ENCODE measurements at places on chromosomes 11 and 22. TPM values are rescaled to one million over a fixed set of nuclear protein-coding genes. Genes with fewer than 3 reads are reported as not detected.

SPI1 gene
- total RNA-seq = not detected

ARHGAP8 gene
- 28.2 TPM for total RNA-seq

LYVE1 gene
- not detected for total RNA-seq

OR51A2 gene
- total RNA-seq = not detected

LINC01488 gene
- not detected for total RNA-seq

OR51E2 gene
- total RNA-seq = under 0.01 TPM

APLNR gene
- total RNA-seq = not detected

EXPH5 gene
- total RNA-seq = 11.7 TPM

OR52H1 gene
- 0.21 TPM for total RNA-seq

KCTD14 gene
- total RNA-seq = 6.0 TPM

APOBEC3A gene
- total RNA-seq = 0.72 TPM

OR52A1 gene
- under 0.01 TPM for total RNA-seq

CBX7 gene
- total RNA-seq = 2.6 TPM

LRRC32 gene
- 0.72 TPM for total RNA-seq

DDI1 gene
- total RNA-seq = not detected

ALDH3B1 gene
- 3.9 TPM for total RNA-seq

ZFPL1 gene
- 41.2 TPM for total RNA-seq

CABP4 gene
- total RNA-seq = not detected

KRTAP5-9 gene
- not detected for total RNA-seq
